ENCODE measurements at places on chromosomes 3 and 15.

GRCh38 chr15:41417418-41418195, 712 bp downstream of the RTF1 start:
- peak; percentile 61 for DNase-seq

GRCh38 chr15:82196353-82196752, 66.2 kb downstream of the EFL1 start:
- no peak for DNase-seq

GRCh38 chr3:13385373-13385965, 34.7 kb downstream of the NUP210 start:
- no peak for DNase-seq

- DNase-seq: no peak
Observed at GRCh38 chr15:57502116-57502515, 89.6 kb upstream of the MYZAP start.

- DNase-seq: no peak
Observed at GRCh38 chr3:41572092-41572491, 372.8 kb downstream of the CTNNB1 start.

DNA sequence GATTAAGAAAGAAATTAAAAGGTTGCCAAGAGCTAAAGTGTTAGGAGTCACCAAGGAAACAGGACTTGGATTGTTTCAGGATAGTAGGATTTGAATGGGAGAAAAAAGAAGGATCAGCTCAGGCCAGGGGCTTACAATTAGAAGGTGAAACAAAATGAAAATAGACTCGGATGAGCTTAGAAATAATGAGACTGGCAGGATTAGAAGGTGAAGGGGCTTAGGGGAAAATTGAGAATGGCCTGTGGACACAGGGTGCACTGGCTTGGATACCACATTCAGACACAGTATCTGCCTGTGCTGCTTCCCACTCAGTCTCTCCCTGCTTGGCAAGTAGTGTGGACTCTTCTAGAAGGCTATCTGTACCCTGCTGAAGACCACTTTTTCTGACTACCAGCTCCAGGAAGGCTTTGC, 206.1 kb upstream of the ATP10A start:
- DNase-seq: no peak

DNA sequence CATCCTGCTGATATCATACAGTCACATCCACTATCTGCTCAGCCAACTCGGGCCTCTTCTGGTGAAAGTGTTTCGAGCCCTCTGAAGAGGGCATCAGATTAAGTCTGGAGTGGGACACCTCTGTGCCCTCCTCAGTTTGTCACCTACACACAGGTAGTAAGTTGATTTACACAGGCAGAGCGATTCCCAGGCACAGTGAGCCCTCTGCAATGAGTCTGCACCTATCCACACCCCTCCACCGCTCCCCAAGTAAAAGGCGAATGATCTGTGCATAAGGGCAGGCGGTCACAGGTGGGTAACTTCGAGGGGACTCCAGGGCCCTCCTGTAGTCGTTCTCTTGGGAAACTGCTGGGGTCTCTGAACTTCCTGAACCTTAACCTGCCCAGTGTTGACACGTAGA, 152.0 kb downstream of the ATP10A start:
- DNase-seq: no peak

DNA sequence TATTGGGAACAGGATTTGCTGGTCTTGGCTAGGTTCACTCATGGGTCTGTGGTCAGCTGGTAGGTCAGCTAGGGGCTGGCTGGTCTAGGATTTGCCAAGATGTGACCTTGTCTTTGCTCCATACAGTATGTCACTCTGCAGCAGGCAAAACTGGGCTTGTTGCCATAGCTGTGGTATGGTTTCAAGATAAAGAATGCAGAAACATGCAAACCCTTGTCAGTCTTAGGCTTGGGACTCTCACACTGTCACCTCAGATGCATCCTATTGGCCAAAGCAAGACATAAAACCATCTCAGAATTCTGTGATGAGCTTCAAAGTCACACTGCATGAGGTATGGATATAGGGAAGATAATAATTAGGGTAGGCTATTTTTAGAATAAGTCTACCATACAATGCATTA, 66.6 kb upstream of the TBC1D5 start:
- no peak for DNase-seq

GRCh38 chr3:16174976-16175901, 759 bp downstream of the GALNT15 start:
- DNase-seq: no peak

GRCh38 chr3:96750094-96750767, 64.2 kb upstream of the EPHA6 start:
- DNase-seq: no peak

DNA sequence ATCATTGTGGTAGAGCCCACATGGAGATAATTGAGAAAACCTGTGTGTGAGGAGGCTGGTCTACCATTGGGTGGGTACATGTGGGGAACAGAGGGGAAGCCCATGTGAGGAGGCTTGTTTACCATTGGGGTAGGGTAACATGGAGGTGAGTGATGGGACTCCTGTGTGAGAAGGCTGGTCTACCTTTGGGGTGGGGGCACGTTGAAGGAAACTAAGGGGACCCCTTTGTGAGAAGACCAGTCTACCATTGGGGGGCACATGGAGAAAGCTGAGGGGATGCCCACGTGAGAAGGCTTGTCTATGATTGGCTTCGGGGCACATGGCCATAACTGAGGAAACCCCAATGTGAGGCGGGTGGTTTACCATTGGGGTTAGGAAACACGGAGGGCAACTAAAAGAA, 158.5 kb downstream of the FBLN2 start:
- no peak for DNase-seq

DNA sequence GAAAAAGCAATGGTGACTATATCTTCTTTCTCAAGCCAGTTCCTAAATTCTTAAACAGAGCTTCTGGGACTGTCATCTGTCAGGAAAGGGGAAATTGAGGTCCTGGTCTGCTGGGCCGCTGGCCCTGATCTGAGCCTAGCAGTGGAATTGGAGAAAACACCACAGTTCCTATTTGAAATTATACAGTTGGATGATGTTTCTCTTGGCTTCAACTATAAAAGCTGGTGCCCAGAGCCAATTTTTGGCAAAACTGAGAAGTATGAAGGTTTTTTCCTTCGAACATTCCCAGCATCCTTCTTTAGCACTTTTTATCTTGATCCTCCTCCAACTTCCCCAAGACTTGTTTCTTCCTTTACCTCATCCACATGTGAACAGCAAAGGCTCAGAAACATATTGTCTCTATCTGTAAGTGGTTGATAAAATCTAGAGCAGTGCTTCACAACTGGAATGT, 83.9 kb downstream of the CD47 start:
- no peak for DNase-seq

- no peak for DNase-seq
Observed at GRCh38 chr3:9681723-9682081, 21.9 kb upstream of the CPNE9 start.

GRCh38 chr3:10928961-10929471, 63.5 kb upstream of the SLC6A1 start:
- DNase-seq: no peak

GRCh38 chr15:84112025-84112424, 123.5 kb upstream of the GOLGA6L4 start:
- DNase-seq: no peak

DNA sequence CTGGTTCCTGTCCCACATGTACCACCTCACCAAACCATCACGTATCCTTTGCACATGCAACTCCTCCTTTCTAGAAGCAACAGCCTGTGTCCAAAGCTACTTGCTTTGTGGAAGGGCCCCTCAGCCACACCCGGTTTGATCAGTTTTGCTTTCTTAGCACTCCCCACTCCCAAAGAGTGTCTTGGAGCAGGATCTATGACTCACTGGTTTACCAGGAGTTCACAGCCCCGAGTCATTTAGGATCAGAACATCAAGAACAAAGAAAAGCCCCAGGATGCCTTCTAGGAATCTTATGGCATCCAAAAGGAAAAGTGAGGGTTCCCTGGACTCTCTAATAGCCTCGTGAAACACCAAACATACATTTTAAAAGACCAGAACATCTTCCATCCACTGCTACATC, 50.7 kb upstream of the IGF1R start:
- no peak for DNase-seq

DNA sequence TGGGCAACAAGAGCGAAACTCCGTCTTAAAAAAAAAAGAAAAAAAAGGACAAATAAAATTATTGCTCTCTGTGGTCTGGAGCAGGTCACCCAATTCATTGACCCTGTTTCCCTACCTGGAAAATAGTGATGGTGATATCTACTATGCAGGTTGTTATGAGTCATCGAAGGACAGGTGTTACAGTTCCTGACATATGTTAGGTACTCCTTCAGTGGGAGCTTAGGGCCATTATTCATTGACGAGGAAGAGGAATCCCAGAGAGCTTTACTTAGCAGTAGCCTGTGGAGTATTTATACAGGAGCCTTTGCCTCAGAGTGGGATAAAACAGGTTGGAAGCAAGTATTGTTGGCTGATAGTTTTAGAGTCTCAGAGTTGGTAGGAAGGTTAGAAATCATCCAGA, 74.5 kb downstream of the SLC7A14 start:
- DNase-seq: no peak

Data from SJSA1 (cell line).